ENCODE measurements at places on chromosomes 1 and 21.

DNA sequence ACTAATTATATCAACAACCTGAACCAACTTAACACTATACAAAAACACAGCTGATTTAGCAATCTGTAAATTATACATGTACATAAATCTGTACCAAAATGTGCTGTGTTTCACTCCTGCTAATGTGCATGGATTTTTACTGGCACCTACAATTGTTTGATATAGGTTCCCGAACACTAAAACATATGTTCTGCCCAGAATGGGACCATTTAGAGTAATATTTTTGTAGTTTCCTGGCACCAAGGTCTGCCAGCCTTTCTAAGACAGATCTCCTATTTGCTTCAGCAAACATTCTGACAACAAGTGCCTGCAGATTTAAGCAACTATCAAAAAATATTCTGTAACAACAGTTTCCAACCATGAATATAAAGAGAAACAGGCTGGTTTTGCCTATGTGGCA, 4.2 kb downstream of the KCNH1 start:
- DNase-seq, result no peak

DNA sequence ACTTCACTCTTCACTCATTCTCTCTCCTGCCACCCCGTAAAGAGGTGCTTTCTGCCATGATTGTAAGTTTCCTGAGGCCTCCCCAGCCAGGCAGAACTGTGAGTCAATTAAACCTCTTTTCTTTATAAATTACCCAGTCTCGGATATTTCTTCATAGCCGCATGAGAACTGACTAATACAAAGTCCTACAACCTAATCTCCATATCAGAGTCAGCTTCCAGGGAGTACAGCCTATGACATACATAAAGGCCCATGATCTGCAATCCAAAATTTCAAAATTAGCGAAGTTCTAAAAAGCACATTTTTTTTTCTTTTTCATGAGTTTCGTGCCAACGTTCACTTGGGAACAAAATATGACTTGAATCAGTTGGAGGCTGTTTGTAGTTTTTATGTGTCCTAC, 256.9 kb upstream of the DUSP10 start:
- no peak for DNase-seq

- DNase-seq, result no peak
Observed at GRCh38 chr21:35342440-35342839, 293.3 kb upstream of the RUNX1 start.

GRCh38 chr1:6971048-6971447, 185.8 kb downstream of the CAMTA1 start:
- DNase-seq, result no peak

- peak; percentile 49 for DNase-seq
Observed at GRCh38 chr1:27862671-27863537, 9.4 kb upstream of the THEMIS2 start.

GRCh38 chr1:97174039-97174704, 452.6 kb downstream of the PTBP2 start:
- no peak for DNase-seq

DNA sequence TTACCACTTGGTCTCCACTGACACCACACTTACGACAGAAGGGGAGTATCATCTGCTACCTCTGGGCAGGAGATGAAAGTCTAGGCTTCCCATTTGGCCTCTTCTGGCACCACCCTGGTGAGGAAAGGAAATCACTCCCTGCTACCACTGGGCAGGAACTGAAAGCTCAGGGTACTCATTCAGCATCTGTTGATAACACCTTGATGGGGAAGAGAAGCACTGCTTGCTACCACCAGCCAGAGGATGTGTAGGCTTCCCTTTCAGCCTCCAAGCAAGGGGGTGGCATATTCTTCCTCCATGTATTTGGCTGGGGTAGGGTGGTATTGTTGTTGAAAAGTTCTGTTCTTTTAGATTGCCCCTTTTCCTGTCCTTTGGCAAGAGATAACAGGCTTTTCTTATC, 115.0 kb downstream of the ACBD6 start:
- no peak for DNase-seq

- no peak for DNase-seq
Observed at GRCh38 chr1:235017191-235017590, 111.4 kb downstream of the TOMM20 start.

DNA sequence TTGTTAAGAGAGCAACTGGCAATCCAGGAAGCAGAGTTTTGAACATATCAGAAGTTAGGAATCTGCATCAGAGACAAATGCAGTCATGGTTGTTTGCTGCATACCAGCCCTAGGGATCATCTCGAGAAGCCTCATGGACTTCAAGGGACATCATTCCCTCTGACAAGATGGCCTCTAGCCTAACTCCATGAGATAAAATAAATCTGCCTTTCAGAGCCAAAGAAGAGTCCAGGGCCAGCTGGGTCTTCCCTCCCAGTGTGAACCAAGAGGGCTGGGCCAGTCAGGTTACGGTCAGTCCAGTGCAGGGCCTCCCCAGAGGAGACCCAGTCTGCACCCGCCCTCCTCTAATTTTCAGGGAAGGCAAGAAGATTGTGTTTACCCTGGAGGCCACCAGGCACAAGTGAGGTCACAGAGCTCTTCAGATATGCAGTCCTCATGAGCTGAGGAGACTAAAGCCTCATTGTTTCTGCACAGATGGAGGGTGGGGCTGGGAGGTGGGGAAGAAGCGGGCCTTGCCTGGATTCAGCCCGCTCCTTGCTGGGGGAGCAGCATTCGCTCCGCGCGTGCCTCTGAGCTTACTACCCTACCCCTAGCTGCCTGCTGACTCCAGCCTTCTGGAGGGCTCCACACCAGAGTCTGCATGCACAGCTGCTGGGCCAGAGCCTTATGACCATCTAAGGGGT, 52.8 kb downstream of the CAPN2 start:
- DNase-seq, result no peak

- no peak for DNase-seq
Observed at GRCh38 chr1:88562991-88563390, 121.1 kb upstream of the PKN2 start.

- no peak for DNase-seq
Observed at GRCh38 chr1:232965124-232965911, 14.9 kb downstream of the NTPCR start.

GRCh38 chr1:219465212-219466093, 147.5 kb downstream of the ZC3H11B start:
- no peak for DNase-seq

GRCh38 chr1:24955161-24955560, 25.1 kb upstream of the RUNX3 start:
- no peak for DNase-seq

GRCh38 chr1:70554341-70554740, 143.3 kb downstream of the CTH start:
- DNase-seq, result no peak

- DNase-seq, result no peak
Observed at GRCh38 chr1:1168451-1169411, 4.9 kb upstream of the TTLL10 start.

DNA sequence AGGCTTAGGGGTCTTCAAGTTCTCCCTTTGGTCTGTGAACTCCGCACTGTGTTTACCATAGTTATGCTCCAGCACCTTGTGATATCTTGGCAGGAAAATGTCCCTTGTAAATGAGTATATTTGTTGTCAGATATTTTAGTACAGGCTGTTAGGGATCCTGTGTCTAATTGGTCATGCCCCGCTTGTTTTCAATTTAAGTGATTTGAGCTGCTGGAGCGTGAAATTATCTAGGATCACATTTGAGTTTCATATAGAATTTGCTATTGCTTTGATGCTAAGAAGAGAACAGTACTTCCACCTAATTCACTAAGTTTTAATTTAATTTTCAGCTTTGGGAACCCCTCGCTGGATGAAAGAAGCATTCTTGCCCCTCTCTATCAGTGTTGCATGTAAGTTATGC, 15.4 kb upstream of the TOR3A start:
- no peak for DNase-seq

DNA sequence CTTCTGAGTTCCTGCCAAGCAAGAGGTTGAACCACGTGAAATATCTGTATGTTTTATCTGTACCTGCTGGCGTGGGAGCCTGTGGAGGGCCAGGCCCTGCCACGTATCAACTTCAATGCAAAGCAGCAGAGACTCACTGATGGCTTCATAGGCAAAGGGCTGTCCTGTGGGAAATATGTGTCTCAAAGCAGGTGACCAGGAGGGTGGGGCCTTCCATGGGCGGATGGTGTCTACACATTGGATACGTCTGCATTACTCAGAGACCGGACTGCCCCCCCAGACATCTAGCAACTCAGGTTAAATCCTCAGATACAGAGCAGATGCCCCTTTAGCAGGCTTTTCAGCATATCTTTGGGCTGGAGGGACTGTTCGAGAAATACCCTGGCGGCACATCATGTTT, 210.8 kb upstream of the C1orf174 start:
- DNase-seq, result no peak

DNA sequence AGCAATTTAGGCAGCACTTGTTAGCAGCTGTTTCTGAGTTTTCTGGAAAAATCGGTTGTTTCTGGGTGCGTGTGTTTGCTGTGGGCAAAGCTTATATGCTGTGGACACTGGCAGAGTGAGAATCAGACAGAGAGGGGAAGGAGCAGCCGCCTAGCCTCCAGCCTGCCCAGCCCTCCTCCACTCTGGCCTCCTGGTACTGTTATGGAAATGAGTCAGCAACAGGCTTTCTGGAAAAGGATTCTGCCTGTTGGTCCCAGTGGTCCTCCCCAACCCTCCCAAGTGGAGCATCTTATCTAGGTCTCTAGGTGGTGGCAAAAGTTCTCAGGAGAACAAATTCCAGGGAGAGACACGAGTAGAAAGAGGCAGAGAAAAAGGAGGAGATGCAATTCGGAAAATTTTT, 42.2 kb upstream of the GOLT1A start:
- DNase-seq, result no peak

- DNase-seq, result no peak
Observed at GRCh38 chr1:205766038-205766437, 9.2 kb downstream of the RAB29 start.

DNA sequence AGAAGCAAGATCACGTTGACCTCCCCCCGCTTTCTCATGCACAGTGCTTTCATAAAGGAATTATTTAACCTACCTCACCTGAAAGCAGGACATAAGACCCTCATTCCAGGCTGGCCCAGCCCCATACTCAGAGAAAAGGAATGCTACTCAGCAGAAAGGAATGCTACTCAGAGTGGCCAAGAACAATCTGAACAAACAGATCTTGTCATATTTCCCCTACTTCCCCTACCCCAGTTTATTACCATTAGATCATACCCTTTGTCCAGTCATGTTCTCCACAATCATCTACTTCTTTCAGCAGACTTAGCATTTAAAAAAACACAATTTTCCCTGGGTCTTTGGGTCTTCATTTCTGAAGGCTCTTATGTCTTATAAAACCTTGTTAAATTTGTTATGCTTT, 89.8 kb downstream of the SLC16A1 start:
- no peak for DNase-seq

- no peak for DNase-seq
Observed at GRCh38 chr1:51957618-51958017, 32.9 kb downstream of the RAB3B start.

GRCh38 chr21:37623689-37624088, 257.1 kb downstream of the DYRK1A start:
- DNase-seq, result no peak

DNA sequence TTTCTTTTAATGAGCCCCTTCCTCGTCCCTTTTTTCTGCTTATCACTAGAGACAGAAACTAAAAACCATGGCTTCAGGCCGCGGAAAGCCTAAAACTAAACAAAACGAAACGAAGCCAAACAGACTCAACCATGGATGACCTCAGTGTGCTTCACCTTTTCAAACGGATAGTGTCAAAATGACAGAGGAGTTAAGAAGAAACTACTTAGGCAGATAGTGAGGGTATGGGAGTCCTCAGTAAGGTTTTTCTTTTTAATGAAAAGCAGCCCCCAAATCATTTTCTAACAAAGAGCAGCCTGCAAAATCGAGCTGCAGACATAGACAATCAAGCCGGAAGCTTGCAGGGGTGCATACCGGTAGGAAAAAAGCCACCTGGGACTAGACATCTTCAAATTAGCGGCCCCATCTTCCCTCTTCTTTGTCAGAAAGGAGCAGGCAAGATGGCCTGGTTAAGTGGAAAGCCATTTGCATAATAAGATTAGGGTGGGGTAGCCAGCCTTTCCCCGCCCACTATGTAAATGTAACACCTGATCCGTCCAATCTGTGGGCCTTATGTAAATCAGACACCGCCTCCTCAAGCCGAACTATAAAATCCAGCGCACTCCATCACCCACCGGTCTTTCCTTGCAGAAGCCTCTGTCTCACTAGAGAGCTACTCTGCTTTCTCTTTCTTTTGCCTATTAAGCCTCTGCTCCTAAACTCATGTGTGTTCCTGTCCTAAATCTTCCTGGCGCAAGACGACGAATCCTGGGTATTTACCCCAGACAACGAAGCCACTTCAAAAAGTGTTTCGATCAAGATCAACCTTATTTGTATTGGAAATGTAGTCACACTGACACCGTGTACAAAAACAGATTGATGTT, 6.2 kb upstream of the ERO1B start:
- DNase-seq, result peak; percentile 64

DNA sequence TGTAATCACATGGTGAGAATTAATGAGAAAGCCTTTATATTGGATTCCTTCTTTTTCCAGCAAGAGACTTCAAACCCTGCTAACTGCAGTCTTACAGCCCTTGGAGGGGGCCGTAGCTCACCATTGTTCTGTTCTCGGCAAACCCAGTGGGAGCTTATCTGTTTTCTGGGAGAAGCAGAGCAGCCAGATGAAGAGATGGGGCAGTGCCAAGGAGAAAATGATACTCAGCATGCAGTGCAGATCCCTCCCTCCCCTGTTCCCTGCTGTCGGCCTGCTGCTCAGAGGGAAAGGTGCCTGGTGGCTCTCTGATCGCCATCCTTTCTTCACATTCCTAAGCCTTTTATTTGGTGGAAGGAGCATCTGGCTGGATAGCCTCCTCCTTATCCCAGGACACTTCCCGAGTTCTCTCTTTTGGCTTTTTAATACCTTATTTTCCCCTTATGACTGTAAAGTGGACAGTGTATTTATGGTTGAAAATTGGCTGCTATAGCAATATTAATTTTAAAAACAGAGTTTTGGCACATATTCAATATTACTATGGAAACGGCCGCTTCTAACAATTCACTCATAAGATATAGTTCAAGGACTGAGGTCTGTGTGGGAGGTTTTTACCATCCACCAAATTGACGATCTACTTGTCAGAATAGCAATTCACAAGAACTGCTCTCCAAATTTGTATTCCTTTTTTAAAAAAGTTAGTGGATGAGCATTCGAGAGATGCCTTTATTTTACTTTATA, 203.4 kb downstream of the CRB1 start:
- DNase-seq, result no peak

DNA sequence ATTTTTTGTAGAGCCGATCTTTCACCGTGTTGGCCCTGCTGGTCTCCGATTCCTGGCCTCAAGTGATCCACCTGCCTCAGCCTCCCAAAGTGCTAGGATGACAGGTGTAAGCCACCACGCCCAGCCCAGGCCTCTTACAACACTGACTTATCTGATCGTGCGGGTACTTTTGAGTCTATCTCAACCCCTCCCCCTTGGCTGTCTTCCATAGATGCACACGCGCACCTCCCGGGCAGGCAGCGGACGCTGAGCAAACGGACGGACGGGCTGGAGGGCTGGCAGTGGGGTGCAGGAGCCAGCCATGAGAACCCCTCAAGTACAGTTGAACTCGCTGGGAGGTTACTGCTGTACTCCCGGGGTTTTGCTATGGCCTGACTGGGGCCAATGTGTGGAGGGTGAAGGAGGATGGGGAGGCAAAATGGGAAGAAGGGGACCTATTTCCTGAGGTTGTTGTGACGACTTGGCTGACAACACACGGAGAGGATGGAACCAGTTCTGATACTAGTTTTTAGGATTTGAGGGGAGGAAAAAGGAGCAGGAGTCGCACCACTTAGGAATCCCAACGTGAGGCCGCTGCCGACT, 959 bp downstream of the CD58 start:
- DNase-seq, result no peak

- no peak for DNase-seq
Observed at GRCh38 chr1:2112280-2112701, 62.1 kb downstream of the PRKCZ start.
